ENCODE measurements at places on chromosomes 2 and 18.

GRCh38 chr2:21369787-21370186 lies 246.0 kb downstream of the TDRD15 start:
- DNase-seq, result no peak

GRCh38 chr2:95047629-95048510 lies 22.4 kb downstream of the MAL start:
- no peak for DNase-seq

DNA sequence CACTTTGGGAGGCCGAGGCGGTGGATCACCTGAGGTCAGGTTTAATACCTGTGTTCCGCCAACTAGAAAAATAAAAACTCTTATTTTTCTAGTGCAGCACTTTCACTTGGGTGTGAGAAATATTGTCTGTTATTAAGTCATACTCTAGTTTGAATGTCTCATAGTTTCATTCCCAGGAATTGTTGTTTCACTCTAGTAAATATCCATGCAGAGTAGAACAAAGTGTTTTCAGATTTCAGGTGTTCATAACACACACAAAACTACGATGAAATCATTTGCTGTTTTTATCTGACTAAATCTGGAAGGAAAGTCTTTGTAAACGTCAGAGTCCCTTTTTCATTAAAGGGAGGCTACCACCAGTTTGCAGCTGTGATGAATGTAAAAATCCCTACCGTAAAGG lies 4.0 kb downstream of the FAM117B start:
- DNase-seq, result no peak

DNA sequence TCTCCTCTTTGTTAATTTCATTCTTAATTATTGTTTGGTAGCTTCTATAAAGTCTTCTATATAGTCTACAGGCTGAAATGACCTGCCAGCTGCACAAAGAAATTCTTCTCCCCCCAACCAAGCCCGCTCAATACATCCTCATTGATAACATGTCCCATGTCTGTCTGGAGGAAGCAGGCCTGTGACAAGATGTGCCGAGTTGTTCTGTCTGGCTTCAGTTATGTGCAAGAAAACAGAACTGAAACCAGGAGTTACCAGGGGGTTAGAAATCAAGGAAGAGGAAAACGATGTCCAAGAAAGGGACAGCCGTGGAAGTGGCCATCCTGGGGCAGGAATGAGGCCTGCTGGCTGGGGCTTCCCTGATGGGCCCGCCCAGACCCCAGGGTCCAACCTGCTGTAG lies 57.6 kb downstream of the MTCL1 start:
- DNase-seq, result no peak

DNA sequence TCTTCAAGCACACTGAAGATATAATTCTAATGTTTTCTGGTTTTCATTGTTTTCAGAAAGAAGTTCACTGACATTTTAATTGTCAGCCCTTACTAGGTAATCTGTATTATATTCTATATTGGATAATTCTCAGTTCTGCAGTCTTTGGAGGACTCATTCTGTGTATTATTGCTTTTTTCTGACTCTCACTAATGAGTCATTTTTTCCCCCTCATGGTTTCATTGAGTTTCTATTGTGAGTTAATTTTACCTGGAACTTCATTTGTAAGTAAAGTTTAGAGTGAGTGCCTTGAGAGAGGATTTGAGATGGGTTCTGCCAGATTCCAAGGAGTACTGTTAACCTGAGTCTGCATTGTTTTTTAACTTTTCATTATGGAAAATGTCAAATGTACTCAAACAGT lies 90.4 kb upstream of the LYPD1 start:
- DNase-seq, result no peak

DNA sequence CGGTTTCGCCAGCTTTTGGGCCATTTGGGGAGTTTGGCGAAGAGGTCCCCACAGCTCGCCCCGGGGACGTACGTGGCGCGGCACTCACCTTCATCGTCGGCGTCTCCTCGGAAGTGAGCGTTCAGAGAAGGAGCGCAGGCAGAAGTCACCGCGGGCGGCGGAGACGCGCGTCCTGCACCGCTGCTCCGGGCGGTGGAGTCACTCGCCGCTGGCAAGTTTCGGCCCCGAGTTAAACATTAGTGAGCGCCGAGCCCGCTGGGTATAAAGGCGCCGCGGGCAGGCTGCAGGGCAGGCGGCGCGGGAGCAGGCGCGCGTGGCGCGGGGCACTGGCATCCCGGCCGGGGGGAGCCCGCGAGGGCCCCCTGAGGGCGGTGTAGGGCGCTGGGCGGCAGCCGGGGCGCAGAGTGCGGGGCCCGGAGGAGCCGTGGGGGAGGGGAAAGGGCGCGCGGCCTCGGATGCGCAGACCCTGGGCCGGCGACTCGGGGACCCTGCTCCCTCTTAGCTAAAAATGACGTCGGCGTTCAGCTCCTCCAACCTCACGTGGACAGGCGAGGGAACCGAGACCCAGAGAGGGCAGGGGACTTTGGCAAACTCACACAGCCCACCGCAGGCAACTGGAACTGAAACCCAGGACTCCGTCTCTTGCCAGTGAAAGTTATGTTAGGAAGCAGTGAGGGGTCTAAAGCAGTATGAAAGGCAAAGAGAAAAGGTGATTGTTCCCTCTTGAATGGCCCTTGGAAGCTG lies at the start of gene DPP4:
DPP4 (minus strand) TSS at position 328 of the 744 bp plus-strand sequence; CDS start at position 94, 234 bp downstream.
- peak; percentile 44 for DNase-seq

DNA sequence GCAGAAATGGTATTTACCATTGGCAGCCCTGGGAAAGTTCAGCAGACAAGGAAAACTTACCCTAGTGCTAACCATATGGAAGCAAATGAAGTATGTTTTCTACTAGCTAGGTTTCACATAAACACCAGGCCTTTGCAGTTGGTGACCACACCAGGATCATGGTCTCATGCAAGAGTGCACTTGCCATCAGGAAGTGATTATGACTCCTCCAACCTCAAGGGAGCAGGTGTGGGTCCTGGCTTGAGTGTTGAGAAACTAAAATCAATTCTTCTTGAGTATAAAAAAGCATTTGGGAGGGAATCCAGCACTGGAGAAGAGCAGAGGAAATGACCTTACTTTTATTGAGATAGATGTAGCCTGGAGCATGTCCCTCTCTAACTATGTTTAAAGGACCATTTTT lies 56.8 kb upstream of the SPAG16 start:
- DNase-seq, result no peak

DNA sequence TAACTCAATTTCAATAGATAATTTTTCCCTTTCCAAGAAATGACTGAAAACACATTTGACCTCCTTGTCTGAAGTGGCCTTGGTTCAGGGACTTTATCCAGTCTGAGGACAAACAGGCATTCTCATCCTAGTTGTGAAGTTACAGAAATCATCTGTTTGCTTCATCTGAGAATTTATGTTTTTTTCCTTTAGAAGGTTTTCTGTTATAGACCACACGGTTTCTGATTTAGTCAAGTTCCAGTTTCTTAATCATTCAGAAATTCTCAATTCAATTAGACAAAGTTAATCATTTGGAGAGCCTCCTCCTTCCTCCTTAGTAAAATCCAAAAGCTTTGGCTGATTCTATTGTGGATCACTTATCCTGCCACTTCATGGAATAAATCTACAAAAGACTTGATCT lies 60.9 kb downstream of the ICOS start:
- DNase-seq, result no peak

DNA sequence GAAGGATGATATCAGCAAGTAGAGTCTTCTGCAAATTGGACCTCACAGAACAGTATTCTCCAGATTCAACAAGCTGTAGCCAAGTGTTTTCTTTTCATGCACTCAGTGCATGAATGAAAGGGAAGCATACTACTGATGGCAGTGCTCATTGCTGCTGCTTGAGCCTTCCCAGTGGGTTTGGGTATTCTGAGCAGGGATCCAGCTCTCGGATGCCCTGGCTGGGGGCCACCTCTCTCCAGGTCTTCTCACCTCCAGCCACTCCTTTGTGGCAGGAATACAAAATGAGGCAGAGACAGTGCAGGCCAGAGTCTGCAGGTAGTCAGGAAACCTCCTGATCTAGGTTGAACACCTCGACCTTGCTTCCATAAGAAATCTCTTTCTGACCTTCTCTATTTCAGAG lies 390.4 kb upstream of the CELF4 start:
- no peak for DNase-seq

- DNase-seq, result no peak
Observed at GRCh38 chr2:229909090-229909489, 12.7 kb downstream of the TRIP12 start.

DNA sequence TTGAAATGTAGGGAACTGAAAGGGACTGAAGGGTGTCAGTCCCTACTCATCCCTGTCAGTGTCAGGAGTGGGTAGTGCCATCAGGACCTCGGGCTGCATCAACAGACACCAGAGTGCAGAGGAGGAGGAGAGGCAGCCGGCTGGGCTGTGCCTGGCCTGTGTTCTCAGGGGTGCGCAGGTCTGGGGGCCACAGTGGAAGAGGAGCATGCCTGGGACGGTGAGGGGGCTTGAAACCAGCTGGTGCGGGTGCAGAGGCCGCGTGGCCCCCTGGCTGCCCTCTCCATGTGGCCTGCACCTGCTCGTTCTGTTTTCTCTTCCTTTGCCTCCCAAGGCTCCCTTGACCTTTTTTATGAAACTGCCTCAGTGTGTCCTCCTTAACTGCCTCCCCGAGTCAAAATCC lies 41.3 kb downstream of the NTSR2 start:
- DNase-seq, result no peak

- no peak for DNase-seq
Observed at GRCh38 chr2:71725836-71726235, 272.5 kb downstream of the DYSF start.

- DNase-seq, result no peak
Observed at GRCh38 chr2:37367984-37368383, 23.6 kb downstream of the QPCT start.

GRCh38 chr2:74789271-74789670 lies 44.7 kb upstream of the HK2 start:
- DNase-seq, result no peak

All from stimulated activated CD4-positive, alpha-beta T cell treated with anti-CD3 and anti-CD28 coated beads, Interleukin-4, amount 100 ng/mL, for 48 hours (primary cell).